ENCODE measurements at places on chromosomes 2 and 18.

DNA sequence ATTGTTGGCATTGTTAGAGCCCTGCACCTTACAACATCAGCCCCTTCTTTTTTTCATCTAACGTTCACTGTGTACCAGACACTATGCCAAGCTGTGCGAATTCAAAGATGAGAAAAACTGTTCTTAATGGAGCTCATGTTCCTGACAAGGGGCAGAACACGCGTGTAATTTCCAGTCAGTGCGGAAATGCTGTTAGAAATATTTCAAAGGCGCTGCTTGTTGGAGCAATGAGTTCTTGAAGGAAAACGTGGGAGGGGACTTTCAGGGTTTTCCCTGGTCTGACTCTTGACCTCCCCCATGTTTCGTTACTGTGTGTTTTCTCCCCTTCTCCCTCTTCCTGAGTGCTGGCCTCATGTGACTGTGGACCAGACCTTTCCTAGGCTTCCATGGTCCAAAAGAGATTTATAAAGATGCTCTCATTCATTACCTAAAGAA is 1.5 kb downstream of the MTHFD2 start:
- DNase-seq: no peak

DNA sequence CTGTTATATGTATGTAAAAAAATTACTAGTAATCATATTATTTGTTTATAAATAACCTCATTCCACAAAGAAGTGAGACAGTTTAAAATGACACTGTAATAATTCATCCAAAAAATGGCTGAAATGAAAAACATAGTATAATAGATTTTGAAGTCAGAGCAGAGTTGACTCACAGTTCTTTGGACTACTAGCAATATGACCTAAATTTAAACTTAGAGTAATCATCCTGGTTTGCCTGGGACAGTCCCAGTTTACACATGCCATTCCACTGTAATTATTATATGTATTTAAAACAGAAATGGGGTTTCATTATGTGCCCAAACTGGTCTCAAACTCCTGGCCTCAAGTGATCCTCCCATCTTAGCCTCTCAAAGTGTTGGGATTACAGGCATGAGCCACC is 48.3 kb downstream of the CCDC88A start:
- DNase-seq: no peak

- no peak for DNase-seq
Measured at GRCh38 chr2:137910641-137911040, 53.6 kb upstream of the HNMT start.

DNA sequence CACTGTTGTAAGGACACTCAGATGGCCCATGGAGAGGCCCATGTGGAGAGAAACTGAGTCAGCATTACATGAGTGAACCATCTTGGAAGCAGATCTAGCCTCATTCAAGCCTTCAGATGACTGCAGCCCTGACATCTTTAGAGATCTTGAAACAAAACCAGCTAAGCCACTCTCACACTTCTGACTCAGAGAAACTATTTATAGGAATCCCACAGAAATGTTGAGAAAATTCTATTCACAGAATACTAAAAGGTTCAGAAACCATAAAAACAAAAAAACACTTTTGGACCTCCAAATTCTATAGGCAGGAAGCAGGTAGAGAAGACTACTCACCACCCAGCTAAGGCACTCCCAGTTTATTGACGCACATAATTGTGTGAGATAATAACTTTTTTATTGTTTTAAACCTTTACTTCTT is 8.7 kb downstream of the TMEM169 start:
- no peak for DNase-seq

GRCh38 chr2:65746931-65747675 is 314.7 kb upstream of the SPRED2 start:
- no peak for DNase-seq

DNA sequence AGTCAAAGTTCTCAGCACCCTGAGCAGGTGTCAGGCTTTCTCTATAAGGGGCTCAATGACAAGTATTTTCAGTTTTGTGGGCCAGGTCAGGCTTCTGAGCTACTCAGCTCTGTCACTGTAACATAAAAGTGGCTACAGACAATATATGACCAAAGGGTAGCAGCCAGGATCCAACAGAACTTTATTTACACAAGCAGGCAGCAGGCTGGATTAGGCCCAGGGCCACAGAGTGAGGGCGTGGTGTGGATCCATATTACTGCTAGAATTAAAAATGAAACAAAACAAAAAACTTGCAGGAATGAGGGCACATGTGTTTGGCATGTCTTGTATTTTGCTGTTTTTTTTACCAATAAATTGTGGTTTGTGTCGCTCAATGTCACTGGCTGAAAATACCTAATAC is 143.7 kb downstream of the EIPR1 start:
- DNase-seq: no peak

DNA sequence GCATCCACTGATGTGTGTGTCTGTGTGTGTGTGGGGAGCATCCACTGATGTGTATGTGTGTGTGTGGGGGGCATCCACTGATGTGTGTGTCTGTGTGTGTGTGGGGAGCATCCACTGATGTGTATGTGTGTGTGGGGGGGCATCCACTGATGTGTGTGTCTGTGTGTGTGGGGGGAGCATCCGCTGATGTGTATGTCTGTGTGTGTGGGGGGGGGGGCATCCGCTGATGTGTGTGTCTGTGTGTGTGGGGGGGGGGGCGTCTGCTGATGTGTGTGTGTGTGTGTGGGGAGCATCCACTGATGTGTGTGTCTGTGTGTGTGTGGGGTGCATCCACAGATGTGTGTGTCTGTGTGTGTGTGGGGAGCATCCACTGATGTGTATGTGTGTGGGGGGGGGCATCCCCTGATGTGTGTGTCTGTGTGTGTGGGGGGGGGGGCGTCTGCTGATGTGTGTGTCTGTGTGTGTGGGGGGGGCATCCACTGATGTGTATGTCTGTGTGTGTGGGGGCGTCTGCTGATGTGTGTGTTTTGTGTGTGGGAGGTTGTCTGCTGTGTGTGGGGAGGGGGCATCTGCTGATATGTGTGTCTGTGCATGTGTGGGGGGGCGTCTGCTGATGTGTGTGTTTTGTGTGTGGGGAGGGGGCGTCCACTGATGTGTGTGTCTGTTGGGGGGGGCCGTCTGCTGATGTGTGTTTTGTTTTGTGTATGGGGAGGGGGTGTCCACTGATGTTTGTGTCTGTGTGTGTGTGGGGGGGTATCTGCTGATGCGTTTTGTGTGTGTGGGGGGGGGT is 125.9 kb downstream of the NFATC1 start:
- no peak for DNase-seq

GRCh38 chr2:55311444-55311870 is 42.4 kb upstream of the MTIF2 start:
- peak; percentile 9 for DNase-seq

- DNase-seq: no peak
Measured at GRCh38 chr2:228038967-228039366, 142.5 kb downstream of the SPHKAP start.

DNA sequence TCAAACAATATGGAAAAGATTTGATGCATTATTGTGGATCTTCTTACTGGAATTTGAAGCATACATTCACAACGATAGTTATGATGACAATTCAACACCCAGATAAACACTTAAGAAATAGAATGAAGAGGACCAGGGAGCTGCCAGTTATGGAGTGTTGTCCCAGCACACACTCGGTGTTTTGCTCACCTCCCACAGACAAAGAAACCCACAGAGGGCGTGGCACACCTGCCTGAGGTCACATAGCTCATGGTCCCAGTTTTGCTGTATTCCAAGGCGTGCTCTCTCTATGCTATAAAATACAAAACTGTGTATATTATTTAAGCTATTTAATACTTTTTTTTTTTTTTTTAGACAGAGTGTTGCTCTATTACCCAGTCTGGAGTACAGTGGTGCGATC is 31.1 kb downstream of the EFR3B start:
- DNase-seq: no peak

- DNase-seq: no peak
Measured at GRCh38 chr2:102367331-102367971, 11.9 kb downstream of the IL18R1 start.

GRCh38 chr2:137348301-137348700 is 583.0 kb downstream of the THSD7B start:
- no peak for DNase-seq

DNA sequence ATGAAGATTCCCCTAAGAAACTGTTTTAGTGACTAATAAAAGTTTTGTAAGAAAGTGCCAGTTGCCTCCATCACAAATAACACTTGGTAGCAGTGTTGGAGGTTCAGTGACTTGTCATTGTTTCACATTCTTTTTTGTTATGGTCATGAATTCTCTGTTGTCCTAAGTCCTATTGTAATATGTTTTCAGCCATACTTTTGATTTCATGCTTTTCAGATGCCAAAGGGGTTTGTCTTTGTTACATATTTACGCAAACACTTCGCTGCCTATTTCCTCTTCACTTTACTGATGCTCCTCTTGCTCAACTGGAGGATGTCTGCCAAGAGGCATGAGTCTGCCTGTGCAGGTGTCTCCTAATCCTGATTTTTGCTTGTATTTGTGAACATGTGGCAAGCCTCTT is 66.6 kb downstream of the PHLPP1 start:
- no peak for DNase-seq

DNA sequence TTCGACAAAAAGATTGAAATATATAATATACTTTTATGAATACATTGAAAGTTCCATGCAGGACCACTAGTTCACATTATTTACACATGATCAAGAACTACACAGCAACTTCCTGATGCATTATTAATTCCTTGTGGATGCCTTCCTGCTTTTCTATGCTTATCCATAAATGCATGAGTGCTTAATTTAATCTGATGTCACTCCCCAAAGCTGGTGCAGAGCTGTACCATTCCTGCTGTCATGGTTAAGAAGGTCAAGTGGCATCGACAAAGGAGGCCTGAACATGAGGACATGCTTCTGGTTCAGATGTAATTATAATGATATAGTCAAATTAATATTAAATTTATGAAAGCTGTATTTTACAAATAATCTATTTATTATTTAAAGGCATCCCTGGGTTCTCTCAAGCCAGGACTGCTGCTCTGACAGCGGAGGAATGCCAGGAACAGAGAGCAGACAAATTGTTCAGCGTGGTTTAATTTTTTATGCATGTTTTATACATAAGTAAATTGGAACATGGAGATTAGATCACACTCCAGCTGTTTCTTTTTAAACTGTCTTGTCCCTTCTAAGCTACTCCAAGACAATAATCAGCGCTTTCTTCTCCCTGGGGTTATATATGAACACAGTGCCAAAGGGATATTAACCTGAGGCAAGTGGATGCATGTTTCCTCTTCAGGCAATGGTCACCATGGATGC is 307.3 kb upstream of the CNTNAP5 start:
- no peak for DNase-seq

DNA sequence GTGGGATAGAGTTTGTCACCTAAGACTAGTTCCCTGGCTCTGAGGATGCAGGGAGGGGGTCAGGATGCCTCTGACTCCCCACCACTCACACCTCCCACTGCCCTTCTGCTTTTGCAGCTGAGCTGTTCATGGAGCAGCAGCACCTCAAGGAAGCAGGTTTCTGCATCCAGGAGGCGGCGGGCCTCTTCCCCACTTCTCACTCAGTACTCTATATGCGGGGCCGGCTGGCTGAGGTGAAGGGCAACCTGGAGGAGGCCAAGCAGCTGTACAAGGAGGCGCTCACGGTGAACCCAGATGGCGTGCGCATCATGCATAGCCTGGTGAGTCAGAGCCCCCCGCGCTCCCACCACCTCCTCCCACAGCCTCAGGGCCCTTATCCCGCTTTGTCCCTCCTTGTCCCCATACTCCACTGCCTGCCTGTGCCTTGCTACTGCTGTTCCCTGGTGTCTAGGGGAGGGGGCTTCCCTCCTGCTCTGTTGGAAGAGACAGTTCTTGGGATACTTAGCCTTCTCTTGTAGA is 94.4 kb downstream of the STPG4 start:
- DNase-seq: no peak

DNA sequence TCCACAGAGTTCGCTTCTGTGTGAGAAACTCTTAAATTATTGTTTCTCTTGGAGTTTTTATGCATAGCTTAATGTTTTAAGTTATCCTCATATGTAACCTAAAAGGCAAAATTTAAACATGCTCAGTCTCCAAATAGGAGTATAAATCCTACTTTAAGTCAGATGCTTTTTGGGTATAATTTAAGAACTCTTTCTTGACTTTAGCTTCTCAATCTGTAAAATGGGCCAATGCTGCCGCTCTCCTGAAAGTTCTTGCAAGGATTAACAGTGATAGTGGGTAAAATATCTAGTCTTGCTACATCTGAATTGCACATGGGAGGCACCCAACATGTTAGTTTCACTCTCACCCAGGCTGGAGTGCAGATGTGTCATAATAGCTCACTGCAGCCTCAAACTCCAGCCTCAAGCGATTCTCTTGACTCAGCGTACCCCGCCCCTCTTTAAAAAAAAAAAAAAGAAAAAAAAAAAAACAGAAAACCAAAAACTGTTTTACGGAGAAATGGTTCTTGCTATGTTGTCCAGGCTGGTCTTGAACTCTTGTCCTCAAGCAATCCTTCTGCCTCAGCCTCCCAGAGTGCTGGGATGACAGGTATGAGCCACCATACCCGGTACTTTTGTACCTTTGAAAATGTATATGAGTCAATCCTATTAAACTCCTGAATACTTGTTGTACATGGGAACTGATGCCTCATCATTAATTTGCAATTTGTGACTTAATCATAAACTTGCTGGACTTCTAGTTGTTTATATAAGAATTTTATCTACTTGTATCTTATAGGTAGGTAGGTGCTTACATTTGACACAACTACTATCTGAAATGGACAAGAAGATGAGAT is 1.8 kb downstream of the FBXO48 start:
- peak; percentile 26 for DNase-seq
